SW 1271 (cell line): ENCODE measurements at places on chromosomes 7 and 10.

GRCh38 chr10:130713731-130714130, 577.5 kb downstream of the GLRX3 start:
- no peak for DNase-seq

GRCh38 chr7:29288181-29289091, 93.9 kb downstream of the CHN2 start:
- DNase-seq = no peak

- DNase-seq = no peak
These were observed 27.9 kb downstream of the CNNM2 start for GRCh38 chr10:102945962-102946361.

DNA sequence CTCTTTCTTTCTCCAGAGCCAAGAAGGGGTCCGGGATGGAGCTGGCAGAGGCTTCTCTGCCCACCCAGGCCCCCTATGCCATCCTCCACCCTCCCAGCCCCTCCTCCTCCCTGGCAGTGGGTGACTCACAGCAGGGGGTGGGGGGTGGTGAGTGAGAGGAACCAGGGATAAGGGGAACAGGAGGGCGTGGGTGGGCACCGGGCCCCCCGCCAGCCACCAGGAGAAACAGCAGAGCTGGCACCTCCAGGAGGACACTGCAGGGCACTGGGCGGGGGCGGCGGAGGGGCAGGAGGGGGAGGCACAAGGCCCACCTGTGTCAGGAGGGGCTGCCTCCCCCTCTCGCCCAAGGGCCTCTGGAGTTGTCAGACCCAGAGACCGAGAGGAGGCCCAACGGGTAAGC, 56.0 kb downstream of the CAMK2B start:
- DNase-seq = no peak

DNA sequence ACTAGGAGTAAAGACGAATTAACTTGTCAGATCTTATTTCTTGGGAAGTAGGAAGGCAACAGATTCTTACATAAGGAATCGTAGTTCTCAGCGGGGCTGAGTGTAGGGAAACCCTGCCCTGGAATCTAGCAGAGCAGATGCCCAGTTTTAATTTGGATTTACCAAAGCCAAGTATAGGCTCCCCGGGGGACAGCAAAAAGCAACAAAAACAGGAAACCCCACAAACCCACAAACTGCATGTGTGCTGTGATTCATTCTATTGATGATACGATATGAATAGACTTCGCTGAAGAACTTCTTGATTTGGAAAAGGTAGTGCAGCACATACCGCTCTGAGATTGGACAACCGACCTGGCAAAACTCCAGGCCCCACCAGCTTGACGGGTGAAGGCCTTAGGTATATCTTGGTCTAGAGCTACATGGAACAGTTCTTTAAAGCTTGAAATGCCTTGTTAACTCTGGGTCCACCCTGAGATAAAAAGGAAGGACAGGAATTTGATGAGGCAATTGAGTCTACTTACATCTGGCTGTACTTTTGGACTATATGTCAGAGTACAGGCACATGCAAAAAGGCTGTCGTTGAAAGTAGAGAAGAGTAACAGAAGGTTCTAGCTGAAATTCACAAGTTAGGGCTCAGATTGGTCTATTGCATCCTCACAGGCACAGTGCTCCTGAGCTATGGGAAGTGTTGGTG, 49.1 kb downstream of the STRA8 start:
- DNase-seq = no peak

DNA sequence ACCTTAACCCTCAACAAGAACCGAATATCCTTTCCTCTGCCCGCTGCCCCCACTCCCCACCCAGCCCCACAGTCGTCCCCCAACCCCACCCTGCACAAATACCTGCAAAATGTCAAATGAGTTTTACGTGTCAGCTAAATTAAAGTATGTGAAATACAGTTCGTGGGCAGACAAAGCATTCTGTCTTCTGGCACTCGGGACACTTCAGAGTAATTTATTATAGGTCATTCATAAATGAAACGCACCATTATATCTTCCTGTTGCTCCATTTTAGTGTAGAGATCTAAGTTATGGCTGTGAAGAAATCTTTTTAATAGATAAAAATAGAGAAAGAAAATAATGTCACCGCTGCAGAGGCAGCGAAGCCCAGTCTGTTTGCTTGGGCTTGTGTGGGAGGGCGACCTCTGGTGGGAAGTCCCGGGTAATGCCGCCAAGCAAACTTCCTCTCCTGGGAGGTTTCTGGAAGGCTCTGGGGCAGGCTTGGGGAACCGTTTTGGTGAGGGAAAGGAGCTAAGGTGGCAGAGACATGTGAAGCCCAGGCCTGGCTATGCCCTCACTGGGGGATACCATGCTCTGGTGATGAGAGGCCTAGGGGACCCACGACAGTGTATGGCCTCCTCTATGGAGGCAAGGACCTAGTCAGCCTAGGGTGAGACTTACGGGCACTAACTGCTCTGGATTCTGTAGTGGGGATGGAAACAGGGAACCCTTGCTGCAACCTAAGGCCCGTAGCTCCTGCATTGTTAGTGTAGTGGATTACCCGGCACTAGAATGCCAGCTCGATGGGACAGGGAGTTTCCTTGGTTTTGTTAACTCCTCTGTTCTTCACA, 604.9 kb downstream of the LRMDA start:
- DNase-seq = no peak

DNA sequence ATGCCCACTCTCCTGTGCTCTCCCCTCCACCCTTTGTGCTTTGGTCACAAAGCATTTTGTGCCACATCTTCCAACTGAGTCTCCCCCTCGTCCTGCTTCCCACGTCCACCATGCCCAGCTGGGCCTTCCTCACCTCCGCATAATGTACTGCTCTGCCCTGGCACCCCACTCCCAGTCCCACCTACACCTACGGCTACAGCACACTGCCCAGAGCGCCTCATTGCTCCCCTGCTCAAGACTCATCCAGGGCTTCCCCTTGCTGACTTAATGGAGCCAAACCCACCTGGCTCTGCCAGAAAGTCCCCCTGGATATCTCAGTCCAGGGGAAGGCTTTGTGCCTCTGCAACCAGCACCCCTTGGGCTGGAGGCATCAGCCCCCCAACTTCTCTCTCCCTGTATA, 299.2 kb upstream of the ZMIZ1 start:
- no peak for DNase-seq

- no peak for DNase-seq
These were observed 3.7 kb upstream of the ABHD11 start for GRCh38 chr7:73742338-73742752.

- DNase-seq = no peak
These were observed 33.0 kb downstream of the FAM53B start for GRCh38 chr10:124711145-124711544.

- no peak for DNase-seq
These were observed 219.5 kb upstream of the KCND2 start for GRCh38 chr7:120053390-120053961.

DNA sequence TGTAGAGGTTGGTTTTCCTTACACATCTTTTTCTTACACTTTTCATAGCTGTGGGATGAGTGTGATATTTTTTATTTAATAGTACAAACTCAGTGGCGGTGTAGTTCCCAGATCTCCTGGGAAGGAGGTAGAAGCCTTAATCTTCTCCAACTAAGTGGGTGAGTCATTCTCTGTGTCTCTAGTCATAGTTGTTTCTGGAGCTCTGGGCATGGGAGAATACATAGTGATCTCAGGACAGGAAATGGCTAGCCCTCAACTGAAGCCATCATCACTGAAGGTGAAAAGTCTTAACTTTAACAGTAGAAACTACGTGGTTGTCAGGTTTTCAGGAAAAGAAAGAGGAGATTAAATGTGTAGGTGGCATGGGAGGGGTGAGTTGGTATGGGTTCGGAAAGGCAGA, 319.4 kb upstream of the FZD8 start:
- no peak for DNase-seq

- no peak for DNase-seq
These were observed 34.4 kb downstream of the FHIP2A start for GRCh38 chr10:114855776-114856543.

DNA sequence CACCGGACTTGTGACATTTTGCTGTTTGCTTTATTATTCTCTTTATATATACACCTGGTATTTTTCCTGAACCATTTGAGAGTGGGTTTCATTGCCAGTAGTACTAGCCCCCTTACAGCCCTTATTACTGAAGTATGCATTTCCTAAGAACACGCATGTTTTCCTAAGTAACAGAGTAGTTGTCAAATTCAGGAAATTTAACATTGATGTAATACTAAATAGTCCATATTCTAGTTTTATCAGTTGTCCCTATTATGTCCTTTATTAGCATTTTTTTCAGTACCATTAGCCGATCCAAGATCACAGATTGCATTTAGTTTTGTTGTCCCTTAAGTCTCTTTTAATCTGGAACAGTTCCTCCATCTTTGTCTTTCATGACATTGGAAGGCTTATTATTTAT, 8.0 kb downstream of the KMT2E start:
- DNase-seq = no peak

- DNase-seq = no peak
These were observed 25.1 kb downstream of the ZMIZ1 start for GRCh38 chr10:79093658-79094411.

- no peak for DNase-seq
These were observed 9.0 kb upstream of the RASSF4 start for GRCh38 chr10:44950326-44951225.

- DNase-seq = no peak
These were observed 81.3 kb downstream of the OSBPL3 start for GRCh38 chr7:24898691-24899090.

DNA sequence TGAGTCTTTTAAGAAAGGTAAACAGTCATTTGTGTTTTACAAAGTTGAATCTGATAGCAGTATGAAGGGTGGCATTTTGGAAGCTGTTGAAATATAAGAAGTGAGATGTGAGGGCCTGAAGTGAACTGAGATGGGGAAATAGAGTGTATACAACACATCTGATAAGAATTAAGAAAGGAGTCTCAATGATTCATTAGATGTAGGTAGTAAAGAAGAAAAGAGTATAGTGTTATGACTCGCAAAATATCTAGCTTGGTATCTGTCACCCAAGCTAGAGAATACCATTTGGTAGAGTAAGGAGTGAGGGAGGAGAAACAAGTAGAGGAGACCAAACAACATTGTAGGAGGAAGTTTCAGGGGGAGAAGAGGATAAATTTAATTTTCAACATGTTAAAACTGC, 5.3 kb downstream of the PTPN12 start:
- no peak for DNase-seq

- DNase-seq = no peak
These were observed 48.6 kb upstream of the CTBP2 start for GRCh38 chr10:125208854-125209565.

- DNase-seq = no peak
These were observed 5.4 kb downstream of the EMX2 start for GRCh38 chr10:117547716-117548668.

GRCh38 chr7:56105508-56105907, 768 bp downstream of the CHCHD2 start:
- peak; percentile 33 for DNase-seq

DNA sequence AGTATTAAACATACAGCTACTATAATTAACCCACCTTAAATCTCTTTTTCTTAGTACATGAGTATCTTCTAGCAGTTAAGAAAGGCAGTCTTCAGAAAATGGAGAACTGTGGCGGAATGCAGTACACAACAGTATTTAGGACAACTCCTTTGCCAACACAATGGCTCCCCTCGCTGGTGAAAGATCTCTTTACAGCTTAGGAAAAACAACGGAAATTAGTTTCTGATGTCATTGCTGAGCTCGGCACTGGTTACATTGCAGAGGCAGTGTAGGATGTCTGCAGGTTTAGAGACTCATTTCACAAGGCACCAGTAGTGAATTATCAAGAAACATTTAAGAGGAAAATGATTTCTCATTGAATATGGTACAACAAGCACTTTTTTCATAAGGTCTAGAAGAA, 43.4 kb downstream of the GLRX3 start:
- peak; percentile 19 for DNase-seq

- no peak for DNase-seq
These were observed 391.5 kb upstream of the MGMT start for GRCh38 chr10:129075508-129075907.

DNA sequence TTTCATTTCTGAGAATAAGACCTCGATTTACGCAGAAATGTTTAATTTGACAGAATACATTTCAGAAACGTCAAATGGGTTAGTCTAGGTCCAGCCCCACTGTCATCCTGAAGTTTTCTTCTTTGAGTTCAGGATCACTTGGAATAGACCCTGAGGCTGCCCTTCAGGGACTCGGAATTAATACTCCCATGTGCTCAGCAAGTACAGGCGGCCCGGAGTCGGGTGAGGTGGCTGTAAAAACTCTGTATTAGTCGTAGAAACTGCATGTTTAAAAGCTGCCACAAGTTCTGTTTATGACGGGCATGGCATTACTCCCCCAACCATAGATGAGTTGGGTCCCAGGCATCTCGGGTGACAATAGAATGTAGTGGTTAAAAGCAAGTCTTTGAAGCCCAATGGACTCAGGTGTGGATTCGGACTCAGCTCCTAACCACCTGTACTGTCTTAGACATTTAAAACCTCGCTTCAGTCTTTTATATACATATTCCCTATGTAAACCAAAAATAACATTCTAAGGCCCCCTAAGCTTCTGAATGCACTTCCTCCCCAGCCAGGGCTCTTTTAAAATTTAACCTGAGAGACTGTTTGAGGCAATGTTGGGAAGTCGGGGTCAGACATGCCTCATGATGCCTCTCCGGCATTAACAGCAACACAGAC, 216.3 kb downstream of the ADARB2 start:
- no peak for DNase-seq

- DNase-seq = no peak
These were observed 316.4 kb downstream of the RPS24 start for GRCh38 chr10:78349911-78350663.

DNA sequence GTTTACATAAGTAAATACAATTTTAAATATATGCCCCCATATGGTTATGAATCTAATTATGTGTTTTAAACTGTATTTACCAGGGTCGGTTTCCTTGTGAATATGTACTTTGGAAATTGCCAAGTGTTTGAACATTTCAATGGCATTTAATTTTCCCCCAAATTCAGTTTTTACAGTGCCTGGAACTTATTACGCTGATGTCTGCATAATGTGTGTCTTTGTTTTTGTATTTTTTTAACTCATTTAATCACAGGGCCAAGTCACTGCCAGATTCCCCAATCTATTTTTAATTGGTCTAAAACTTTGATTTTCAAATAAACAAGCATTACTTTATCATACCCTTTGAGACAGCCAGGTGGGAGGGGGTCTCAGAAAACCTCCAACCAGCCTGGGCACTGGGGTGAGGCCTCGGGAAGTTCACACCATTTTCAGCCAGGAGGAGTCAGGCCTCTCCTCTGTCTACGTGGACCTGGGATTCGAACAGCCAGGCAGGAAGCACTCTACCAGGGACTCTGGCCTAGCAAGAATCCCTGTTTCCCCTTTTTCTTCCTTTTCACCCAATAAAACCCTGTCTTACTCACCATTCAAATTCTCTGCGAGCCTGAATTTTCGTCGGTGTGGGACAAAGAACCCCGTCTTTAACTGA, 151.5 kb upstream of the COL1A2 start:
- no peak for DNase-seq

GRCh38 chr7:17590221-17590620, 291.8 kb downstream of the AHR start:
- no peak for DNase-seq

- no peak for DNase-seq
These were observed 62.8 kb downstream of the PDZD8 start for GRCh38 chr10:117312430-117312829.

DNA sequence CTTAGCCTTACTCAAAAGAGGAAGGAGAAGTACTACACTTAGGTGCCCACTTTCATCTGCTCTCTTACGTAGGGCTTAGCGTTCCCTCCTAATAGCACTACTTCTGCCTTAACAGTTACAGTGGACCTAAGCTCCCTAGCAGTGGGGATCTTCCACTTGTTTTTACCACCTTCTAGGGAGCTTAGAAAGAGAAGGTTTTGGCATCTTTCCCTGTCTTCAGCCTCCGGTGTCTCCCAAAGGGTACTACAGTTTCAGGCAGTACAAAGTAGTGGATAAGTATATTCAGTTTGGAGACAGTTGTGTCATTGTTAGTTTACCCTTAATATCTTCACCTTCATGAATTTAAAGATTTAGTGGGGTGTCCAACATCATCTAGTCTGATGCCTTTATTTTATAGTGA, 14.6 kb downstream of the CHRM2 start:
- DNase-seq = no peak
